Mesothelial cell of epicardium (in vitro differentiated cells): ENCODE measurements at places on chromosomes 7 and 10.

DNA sequence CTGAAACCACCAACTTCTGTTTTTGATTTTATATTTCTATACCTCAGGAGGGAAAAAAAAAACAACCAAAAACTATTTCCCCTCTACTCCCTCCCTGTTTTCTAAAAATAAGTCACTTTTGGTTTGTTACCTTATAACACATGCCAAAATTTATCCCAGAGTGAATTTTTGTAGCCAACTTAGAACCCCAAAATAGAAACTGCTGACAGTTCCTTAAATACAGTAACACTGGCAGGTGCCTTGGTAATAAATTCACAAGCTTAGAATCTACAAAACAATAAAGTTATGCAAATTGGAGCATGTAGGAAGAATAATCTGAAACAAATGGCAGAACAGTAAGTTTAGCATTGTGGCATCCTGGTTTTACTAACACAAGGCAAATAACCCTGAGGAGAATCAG lies 165.0 kb upstream of the HDAC9 start:
- peaks cover 1% of the 10 kb centered on the region for H3K36me3 ChIP-seq
- no peaks in the 10 kb centered on the region for H3K4me1 ChIP-seq
- H3K27me3 ChIP-seq = no peaks in the 10 kb centered on the region
- no peak overlapping the region for H3K4me3 ChIP-seq
- no peak overlapping the region for H3K27ac ChIP-seq

- no peak overlapping the region for H3K4me3 ChIP-seq
- H3K27me3 ChIP-seq = no peaks in the 10 kb centered on the region
- DNase-seq = no peak
- H3K36me3 ChIP-seq = peaks cover 7% of the 10 kb centered on the region
- H3K4me1 ChIP-seq = no peaks in the 10 kb centered on the region
Observed at GRCh38 chr7:18815261-18815960, 302.0 kb downstream of the TWIST1 start.

GRCh38 chr7:150962553-150963399 lies 15.3 kb downstream of the KCNH2 start:
- H3K4me1 ChIP-seq = peaks cover 31% of the 10 kb centered on the region
- no peak for DNase-seq
- H3K4me3 ChIP-seq = no peak overlapping the region
- peak overlapping the region; percentile 59 for H3K27ac ChIP-seq
- no peaks in the 10 kb centered on the region for H3K36me3 ChIP-seq
- H3K27me3 ChIP-seq = peaks cover 16% of the 10 kb centered on the region

DNA sequence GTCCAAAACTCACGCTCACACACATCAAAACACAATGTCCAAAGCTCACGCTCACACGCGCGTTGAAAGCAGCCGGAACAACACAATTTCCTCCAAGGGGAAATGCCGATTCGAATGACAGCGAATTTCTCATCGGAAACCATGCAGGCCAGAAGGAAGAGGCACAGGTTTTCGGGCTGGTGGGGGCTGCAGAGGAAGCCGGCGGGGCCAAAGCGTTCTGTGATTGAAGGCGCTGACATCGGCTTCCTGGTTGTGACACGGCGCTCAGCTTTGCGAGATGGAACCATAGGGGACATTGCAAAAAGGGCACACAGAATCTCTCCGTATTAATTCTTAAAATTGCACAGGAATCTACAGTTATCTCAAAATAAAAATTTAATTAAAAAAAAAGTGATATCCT lies 61.3 kb downstream of the FOXL3 start:
- no peak overlapping the region for H3K27ac ChIP-seq
- no peaks in the 10 kb centered on the region for H3K36me3 ChIP-seq
- H3K4me1 ChIP-seq = peaks cover 9% of the 10 kb centered on the region
- no peak for DNase-seq
- no peak overlapping the region for H3K4me3 ChIP-seq
- H3K27me3 ChIP-seq = no peaks in the 10 kb centered on the region

DNA sequence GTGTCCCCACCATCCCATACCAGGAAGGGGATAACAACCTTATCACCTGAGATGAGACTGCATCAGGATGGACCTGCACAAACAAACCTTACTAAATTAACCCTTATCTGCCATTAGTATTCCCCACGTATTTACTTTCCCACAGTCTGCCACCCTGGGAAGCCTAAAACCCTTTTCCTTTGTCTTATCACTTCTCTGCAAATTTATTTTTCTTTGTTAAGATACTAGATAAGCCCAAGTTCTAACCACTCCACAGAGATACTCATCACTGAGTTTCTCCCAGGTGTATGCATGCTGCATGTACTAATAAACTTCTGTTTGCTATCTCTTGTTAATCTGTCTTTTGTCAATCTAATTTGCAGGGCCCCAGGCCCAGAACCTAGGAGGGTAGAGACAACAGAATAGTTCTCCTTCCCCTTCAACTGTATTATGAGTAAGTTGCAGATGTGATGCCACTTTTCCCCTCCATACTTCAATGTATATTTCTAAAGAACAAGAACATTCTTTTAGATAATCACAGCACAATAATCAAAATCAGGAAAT lies 66.0 kb downstream of the ELMO1 start:
- H3K27me3 ChIP-seq = no peaks in the 10 kb centered on the region
- H3K4me3 ChIP-seq = no peak overlapping the region
- H3K27ac ChIP-seq = no peak overlapping the region
- no peak for DNase-seq
- H3K36me3 ChIP-seq = no peaks in the 10 kb centered on the region

DNA sequence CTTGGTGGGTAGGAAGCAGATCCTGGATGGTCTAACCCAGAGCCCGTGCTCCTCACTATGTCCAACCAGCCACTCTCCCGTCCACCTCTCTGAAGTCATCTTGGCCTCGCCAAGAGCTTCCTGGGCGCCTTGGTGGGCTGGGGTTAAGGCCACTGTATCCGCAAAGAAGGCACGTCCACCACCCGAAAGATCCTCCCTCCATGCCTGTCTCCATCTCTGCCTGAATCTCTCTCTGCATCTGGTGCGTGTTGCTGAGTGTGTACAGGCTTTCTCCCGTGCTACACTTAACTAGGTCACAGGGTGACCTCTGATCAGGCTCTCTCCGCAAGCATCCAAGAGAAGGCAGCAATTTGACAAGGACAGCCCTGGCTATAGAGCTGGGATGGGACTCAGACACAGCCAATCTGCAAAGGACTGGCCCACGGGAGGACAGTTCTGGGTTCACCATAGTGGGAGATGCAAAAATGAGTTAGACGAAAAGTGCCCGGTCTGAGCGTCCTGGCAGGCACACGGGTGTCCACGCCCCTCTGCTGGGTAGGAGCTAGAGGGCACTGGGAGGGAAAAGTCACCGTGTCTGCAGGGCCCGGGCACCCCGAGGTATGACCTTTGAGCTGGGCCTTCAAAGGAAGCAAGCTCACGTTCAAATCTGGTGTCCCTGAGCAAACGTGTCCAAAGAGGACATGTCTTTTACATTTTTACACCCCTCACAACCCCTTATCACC lies 9.4 kb upstream of the RFC2 start:
- no peak for DNase-seq
- no peak overlapping the region for H3K4me3 ChIP-seq
- no peak overlapping the region for H3K27ac ChIP-seq
- peaks cover 5% of the 10 kb centered on the region for H3K4me1 ChIP-seq

GRCh38 chr10:102300278-102300843 lies 55.0 kb downstream of the GBF1 start:
- H3K27ac ChIP-seq = no peak overlapping the region
- no peak for DNase-seq

GRCh38 chr10:2011106-2011716 lies 273.9 kb upstream of the ADARB2 start:
- H3K4me3 ChIP-seq = no peak overlapping the region
- no peak overlapping the region for H3K27ac ChIP-seq
- no peaks in the 10 kb centered on the region for H3K4me1 ChIP-seq
- no peak for DNase-seq
- peaks cover 9% of the 10 kb centered on the region for H3K27me3 ChIP-seq

DNA sequence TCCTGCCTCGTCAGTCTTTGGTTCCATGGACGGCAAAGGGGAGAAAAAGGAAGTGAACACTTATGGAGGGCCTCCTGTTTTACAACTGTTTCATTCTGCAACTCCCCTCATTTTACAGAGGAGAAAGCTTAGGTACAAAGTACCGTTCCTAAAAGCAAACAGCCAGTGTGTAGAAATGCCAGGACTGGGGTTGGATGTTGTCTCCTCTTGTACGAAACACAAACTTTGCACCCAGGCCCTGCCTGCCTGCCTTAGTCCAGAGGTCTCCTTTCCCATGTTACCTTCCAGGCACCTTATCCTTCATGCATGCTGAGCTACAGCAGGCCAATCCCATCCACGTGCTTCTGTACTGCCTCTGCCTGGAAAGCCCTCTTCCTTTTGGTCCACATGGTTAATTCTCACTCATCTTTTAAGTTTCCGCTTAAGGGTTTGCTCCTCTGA lies 86.0 kb downstream of the ICA1 start:
- DNase-seq = no peak
- H3K36me3 ChIP-seq = no peaks in the 10 kb centered on the region
- no peak overlapping the region for H3K4me3 ChIP-seq
- H3K27me3 ChIP-seq = no peaks in the 10 kb centered on the region
- H3K27ac ChIP-seq = no peak overlapping the region

GRCh38 chr7:54705436-54705835 lies 53.6 kb downstream of the SEC61G start:
- H3K36me3 ChIP-seq = no peaks in the 10 kb centered on the region
- no peaks in the 10 kb centered on the region for H3K27me3 ChIP-seq
- no peaks in the 10 kb centered on the region for H3K4me1 ChIP-seq

DNA sequence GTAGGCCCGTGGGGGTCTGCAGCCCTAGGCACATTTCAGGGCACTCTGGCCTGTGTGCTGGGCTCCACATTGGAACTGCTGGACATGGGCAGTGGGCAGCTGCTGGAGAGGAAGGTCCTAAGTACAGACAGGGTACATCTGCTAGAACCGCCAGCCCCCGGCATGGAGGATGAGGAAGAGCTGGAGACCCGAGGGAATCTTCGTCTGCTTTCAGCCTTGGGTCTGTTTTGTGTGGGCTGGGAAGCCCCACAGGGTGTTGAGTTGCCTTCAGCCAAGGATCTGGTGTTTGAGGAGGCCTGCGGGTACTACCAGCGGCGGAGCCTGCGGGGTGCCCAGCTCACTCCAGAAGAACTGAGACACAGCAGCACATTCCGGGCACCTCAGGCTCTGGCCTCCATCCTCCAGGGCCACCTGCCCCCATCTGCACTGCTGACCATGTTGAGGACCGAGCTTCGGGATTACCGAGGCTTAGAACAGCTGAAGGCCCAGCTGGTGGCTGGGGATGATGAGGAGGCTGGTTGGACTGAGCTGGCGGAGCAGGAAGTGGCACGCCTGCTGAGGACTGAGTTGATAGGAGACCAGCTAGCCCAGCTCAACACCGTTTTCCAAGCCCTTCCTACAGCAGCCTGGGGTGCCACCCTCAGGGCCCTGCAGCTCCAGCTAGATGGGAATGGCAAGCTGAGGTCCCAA lies 1.4 kb downstream of the HPS6 start:
- H3K27ac ChIP-seq = no peak overlapping the region
- peaks cover 12% of the 10 kb centered on the region for H3K27me3 ChIP-seq
- no peak for DNase-seq

DNA sequence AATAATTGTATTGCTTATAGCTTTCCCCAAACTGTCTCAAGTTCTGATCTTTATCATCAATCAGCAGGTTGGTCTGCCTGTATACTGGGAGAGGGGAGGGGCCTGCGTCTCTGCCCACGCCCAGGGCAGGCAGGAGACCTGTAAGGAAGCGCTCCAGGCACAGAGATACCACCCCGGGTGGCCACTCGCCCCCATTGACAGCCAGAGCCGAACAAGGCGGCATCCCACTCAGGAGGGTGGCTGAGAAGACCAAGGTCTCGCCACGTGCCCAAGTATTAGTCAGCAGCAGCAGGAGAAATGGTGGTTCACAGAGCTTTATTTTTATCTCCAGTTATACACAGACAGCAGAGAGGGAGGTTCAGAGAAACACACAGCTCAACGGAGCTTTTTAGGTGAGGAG lies 7.2 kb downstream of the STK32C start:
- H3K27me3 ChIP-seq = peaks cover 78% of the 10 kb centered on the region
- H3K27ac ChIP-seq = no peak overlapping the region
- no peak overlapping the region for H3K4me3 ChIP-seq
- no peaks in the 10 kb centered on the region for H3K36me3 ChIP-seq
- no peaks in the 10 kb centered on the region for H3K4me1 ChIP-seq
- no peak for DNase-seq

DNA sequence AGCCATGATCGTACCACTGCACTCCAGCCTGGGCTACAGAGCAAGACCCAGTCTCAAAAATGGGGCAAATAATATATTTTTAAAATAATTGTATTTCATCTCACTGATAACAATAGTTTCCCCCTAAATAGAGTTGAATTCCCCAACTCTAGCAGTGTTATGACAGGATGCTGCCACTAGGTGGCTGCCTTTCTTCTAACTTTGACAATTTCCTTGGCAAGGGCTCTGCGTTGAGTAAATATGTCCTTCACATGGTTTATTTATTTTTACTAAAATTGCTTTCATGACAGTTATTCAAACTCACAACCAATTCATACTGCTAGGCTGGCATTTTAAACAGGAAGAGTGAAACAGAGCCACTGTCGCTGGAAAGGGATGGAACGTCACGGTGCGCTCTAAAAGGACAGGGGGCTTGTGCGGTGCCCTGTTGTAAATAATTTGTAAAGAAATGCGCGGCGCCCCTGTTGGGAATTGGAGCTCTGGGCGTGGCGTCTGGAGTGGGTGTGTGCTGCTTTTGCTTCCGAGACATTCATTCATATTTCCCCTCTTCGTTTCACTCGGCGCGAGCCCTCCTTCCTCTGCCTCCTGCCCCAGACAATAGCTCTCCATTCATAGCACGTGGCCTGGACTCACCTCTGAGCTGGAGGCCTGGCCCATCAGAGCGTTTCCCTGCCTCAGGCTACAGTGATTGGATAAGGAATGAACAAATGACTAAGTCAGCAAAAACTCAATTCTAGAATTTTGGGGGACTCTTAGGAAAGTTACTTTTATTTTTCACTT lies 20.5 kb upstream of the PITRM1 start:
- H3K4me1 ChIP-seq = peaks cover 8% of the 10 kb centered on the region
- no peak overlapping the region for H3K4me3 ChIP-seq
- peaks cover 2% of the 10 kb centered on the region for H3K27me3 ChIP-seq
- no peak overlapping the region for H3K27ac ChIP-seq

- no peak for DNase-seq
- no peak overlapping the region for H3K4me3 ChIP-seq
- no peaks in the 10 kb centered on the region for H3K4me1 ChIP-seq
- no peaks in the 10 kb centered on the region for H3K36me3 ChIP-seq
- H3K27ac ChIP-seq = no peak overlapping the region
Observed at GRCh38 chr7:157813741-157814661, 477.2 kb downstream of the DNAJB6 start.

GRCh38 chr10:50992356-50992901 lies 81.9 kb upstream of the PRKG1 start:
- H3K27me3 ChIP-seq = peaks cover 30% of the 10 kb centered on the region
- H3K36me3 ChIP-seq = no peaks in the 10 kb centered on the region
- H3K4me1 ChIP-seq = peaks cover 39% of the 10 kb centered on the region
